Activated CD4-positive, alpha-beta T cell treated with anti-CD3 and anti-CD28 coated beads, Interleukin-2, Interleukin-6, amounts not matched to agents 100 ng/mL and 50 ng/mL, durations not matched to agents 16 hours and 8 hours (primary cell): ENCODE measurements at places on chromosomes 1 and 21.

- no peak for DNase-seq
Measured at GRCh38 chr21:37683396-37684114, 232.7 kb downstream of the KCNJ6 start.

DNA sequence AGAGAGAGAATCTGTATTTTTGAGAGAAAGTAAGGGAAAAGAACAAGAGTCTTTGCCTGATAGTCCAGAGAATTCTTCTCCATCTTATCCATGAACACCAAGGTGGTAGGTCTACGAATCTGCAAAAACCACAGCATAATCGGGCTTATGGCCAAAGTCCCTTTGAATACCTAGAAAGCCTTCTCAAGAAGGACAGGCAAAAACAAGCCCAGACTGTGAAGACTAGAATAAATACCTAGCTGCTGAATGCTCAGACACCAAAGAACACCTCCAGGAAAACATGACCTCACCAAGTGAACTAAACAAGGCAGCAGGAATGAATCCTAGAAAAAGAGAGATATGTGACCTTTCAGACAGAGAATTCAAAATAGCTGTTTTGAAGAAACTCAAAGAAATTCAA is 79.2 kb downstream of the HFM1 start:
- no peak for DNase-seq

DNA sequence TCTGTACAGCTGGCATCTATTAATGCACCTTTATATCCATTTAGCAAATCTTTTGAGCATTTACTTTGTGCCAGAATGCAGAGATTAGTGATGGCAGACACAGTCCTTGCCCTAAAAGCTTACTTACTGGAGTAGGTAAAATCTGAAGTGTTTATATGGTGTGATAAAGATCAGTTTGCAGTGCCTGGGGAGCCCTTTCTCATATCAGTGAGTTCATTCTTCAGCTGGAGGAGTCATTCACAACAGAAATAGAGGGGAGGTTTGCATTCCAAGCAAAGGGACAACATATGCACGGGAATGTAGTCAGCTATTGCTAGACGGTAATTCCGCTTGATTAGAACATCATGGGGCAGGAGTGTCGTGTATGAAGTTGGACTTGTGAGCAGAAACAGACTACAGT is 8.4 kb downstream of the SLC35F3 start:
- no peak for DNase-seq

DNA sequence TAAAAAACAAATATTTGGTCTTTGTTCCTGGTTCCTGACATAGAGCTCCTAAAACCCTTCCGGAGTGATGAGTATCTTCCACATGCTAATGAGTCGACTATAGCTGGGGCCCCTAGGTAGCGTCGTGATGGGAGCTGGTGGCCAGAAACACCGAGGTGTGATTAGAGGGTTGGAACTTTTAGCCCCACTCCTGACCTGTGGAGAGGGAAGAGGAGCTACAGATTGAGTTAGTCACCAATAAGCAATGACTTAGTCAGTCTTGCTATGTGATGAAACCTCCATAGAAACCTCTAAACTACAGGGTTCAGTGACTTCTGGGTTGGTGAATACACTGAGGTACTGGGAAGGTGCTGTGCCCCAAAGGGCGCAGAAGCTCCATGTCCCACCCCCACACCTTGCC is 30.1 kb upstream of the PLD5 start:
- DNase-seq = no peak

DNA sequence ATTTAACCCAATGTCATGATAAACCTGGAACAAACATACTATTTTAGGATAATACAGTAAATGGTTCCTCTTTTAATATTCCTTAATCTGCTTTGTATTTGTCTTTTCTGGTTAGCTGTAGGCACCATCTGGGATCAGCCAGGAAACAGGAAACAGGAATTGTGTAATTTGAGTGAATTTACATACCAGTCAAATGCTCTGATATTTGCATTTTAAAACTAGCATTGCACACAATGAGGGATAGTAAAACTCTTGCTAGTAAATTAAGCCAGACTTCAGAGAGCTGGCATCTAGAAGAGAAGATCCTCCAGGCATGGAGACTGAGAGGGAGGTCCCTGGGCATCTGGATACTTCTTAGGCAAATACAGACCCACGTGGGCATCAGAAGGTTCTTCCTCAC is 103.5 kb downstream of the HMCN1 start:
- DNase-seq = no peak

GRCh38 chr1:6260961-6261614 is at the start of gene GPR153:
TSS of gene GPR153 (minus strand) at chr1:6261098. CDS start at chr1:6254905, 6,193 bp downstream.
- peak; percentile 44 for DNase-seq

DNA sequence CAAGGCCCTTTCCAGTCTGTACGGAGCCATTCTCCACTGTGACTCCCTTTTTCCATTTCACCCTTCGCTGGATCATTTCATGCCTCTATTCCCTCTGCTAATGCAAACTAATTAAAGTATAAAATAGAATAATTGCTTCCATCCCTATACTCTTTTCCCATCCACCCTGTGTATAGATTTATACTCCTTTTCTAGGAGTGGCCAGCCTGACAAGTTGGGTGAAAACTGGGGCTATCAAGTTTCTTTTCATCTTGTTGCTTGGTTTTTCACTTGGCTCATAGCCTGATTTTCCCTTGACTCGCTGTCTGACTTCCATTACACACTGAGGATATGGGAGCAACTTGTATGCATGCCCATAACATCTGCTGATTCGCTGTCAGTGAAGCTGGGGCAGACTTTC is 107.0 kb downstream of the PLXNA2 start:
- DNase-seq = no peak
